Right ventricle myocardium superior (tissue), 1 donor: ENCODE measurements at places on chromosomes 13 and 19.

DNA sequence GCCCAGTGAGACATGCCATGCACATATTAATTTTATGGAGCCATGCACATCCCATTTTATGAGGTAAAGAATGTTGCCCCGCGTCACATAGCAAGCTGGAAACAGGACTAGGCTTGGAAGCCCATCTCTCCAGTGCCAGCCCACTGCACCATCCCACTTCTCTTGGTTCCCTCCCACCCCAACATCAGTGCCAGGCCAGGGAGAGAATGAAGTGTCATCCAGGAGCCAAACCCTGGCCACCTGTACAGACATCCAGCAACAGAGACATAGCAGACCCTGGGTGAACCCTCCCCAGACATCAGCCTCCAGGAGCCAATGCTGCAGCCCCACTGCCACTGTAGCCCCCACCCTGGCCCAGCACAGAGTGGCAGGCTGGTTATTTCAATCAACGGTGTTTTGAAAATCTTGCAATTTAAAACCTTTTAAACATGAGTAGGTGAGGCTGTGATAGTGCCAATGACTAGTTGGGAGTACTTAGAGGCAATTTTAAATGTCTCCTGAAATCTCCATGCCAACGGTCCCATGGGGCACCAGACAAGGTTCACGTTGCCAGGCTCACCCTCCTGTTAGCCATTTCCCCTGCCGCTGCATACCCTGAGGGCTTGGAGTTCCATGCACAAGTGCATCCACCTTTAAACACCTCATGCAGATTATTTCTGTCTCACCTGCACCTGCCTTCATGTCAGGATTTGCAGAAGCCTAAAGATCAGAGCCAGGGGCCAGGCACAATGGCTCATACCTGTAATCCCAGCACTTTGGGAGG is 34.7 kb downstream of the VSTM2B start:
- no peak for DNase-seq

DNA sequence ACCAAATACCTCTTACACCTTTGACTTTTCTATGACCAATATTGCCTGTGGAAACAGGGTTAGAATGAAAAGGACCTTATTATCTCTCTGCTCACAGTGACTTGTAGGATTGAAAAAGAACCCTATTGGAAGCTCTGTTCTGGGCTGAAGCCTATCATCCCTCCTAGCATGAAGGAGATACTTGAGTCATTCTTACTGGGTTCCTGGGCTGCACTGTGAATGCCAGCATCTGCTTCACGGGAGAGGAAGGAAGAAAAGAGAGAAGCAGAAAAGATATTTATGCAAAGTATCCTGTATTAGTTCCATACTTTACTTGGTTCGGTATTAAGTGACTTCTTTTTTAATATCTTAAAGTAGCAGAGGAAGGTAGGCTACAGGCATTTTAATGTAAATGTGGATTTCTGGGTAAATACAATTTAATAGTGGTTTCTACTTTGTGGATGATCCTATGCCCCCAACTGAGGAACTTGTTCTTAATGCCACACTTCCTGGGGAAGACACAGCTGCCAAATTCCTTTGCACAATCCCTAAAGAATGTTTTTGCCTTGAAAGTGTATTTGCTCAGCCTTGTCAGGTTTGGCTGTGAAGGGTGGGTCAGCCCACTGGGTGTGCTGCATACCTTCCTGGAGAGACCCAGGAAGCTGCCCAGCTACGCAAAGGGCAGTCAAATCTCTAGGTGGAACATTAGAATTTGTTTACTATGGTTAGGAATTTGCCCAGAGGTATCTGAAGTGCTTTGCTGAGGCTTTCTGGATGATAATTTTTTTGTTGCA is 13.7 kb upstream of the SCEL start:
- DNase-seq: no peak

DNA sequence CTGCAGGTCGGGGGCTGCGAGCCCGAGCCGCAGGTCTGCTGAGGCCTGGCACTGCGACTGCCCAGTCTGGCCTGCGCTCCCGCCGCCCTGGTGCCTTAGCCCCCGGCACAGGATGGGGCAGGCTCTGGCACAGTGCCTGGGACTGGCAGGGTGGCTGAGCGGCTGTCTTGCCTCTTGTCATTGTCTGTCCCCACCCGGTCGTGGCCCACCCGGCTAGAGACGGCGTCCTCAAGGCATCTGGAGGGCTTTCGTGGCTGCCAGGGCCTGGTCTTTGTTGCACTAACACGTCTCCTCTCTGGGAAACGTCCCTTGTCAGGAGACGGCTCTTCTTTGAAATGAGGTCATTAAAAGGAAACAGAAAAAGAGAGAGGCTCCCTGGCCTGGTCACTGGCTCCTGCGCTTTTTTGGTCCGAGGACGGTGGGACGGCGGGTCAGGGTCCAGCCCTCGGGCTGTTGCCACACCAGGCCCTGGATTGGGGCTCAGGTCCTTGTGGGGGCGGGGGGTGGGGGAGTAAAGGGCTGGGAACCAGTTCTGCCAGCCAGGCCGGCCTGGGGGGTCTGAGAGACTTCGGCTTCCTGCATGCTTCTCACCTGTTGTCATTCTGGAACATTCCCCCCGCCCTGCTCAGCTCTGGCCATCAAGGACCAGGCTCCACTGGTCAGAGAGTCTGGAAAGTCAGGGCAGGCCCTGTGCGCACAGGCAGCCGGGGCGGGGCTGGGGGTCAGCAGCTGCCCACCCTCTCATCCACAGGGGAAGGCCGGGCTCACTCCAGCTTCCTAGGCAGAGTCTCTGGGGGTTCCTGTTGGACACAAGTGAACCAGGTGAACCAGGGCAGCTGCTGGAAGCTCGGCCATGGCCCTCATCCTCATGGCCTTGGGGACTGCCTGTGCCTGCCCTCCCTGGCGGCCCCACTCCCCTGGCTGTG is 6.2 kb upstream of the ZNF554 start:
- DNase-seq: no peak

DNA sequence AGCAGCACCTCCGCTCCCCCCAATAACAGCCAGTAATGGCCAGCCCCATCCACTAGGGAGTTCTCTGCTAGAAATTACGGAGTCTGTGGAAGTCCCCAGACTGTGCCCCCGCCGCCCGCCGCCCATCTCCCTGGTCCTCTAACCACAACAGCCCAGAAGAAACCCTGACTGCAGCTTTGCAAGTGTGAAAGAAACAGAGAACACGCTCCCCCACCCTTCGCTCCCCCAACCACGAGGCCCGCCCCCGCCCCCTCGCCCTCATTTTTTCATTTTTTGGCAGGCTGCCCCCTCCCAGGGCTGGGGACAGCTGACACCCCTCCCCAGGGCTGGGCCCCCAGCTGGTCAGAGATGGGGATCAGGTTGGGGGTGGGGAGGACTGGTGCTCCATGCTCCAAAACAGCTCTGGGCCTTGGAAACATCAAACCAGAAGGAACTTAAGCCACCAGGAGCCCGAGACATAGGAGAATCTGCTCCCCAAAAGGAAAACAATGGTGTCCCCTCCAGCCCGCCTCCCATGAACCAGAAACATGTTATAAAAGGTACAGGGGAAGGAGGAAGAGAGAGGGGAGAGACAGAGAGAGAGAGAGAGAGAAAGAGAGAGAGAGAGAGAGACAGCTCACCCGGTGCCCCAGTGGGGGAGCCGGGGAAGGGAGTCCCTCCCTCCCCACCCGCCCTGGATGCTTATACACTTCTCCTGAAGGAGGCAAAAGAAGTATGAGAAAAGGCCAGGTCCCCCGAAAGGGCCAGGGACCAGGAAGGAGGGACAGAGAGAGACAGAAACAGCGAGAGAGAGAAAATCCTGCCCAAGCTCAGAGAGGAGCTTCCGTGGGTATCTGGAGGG is 29.8 kb upstream of the ASF1B start:
- DNase-seq: no peak

GRCh38 chr13:35283856-35284255 is 192.6 kb downstream of the MAB21L1 start:
- DNase-seq: no peak

GRCh38 chr13:36297366-36298338 is at the start of gene CCDC169:
TSS of gene CCDC169 (minus strand) at chr13:36297814. CDS start at chr13:36297719, 95 bp downstream.
- peak; percentile 81 for DNase-seq

DNA sequence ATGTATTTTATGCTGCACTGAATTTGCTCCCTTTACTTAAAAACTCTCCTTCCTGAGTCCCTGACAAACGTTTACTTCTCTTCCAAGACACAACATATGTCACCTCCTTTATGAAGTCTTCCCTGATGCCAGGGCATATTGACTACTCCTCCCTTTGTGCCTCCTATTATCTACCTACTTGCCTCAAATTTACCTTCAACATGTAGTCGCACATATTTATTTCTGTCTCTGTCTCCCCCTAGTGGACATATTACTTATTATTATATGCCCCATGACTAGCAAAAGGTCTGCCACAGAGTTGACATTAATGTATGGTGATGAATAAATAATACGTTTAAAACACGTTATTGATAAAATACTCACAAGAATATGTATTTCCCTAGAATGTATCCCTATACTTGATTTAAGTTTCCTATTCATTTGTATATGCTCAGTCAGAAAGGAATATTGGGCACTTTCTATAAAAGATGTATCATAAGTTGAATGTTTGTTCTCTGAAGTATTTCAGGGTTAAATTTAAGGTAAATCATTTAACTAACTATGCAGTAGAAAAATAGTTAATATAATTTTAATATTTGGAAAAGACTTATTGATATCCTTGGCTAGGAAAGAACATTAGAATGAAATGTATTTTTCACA is 250.3 kb upstream of the ATXN8OS start:
- no peak for DNase-seq

GRCh38 chr13:69107436-69107835 is 1000.2 kb upstream of the ATXN8OS start:
- DNase-seq: no peak

GRCh38 chr19:44662691-44663385 is 8.4 kb upstream of the CEACAM19 start:
- no peak for DNase-seq

- DNase-seq: no peak
These were observed 60.5 kb downstream of the PCCA start for GRCh38 chr13:100149389-100149788.

- DNase-seq: peak; percentile 73
These were observed 51.9 kb downstream of the DNM2 start for GRCh38 chr19:10769533-10770491.

- DNase-seq: peak; percentile 66
These were observed 551 bp downstream of the FZR1 start for GRCh38 chr19:3506384-3507340.

DNA sequence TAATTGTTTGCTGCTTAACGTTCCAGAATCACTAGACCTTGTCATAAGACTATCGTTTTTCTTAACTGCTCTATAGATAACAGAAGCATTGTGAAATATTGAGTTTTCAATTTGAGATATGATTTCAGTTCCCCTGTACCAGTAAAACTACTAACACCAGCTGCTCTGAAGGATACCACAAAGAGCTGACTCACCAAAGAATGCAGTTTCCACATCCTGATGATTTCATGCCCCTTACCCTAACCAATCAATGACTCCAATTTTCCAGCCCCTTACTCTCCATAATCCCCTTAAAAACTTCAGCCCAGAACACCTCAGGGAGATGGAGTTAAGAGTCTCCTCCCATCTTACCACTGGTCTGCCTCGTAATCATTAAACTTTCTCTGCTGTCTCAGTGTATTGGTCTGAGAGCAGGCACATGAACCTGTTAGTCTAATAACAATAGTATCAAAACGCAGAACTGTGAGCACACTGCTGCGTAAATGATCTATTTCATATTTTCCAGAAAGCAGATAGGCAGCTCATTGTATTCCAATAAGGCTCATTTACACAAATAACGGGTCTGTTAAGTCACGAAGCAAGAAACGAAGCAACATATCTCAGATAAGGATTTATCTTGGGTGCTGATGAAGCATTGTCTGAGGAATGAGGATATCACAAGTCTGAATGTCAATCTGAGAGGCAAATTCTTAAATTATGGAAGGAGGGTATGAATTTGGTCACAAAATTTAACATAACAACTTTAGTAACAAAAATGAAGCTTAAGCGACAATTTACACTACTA is 14.1 kb upstream of the CCNA1 start:
- DNase-seq: no peak

- peak; percentile 58 for DNase-seq
These were observed 7.0 kb downstream of the ARMC6 start for GRCh38 chr19:19040417-19040816.
